ENCODE measurements at places on chromosomes 7 and 10. TPM values are rescaled to one million over a fixed set of nuclear protein-coding genes. Genes with fewer than 3 reads are reported as not detected.

CLCN1 gene
- not detected for total RNA-seq

GRM8 gene
- not detected for total RNA-seq

GSAP gene
- total RNA-seq, result 2.7 TPM

FIGNL1 gene
- 11.1 TPM for total RNA-seq

C10orf62 gene
- not detected for total RNA-seq

TMEM26 gene
- total RNA-seq, result 2.9 TPM

OR2A42 gene
- total RNA-seq, result not detected

CASD1 gene
- 9.9 TPM for total RNA-seq

Data from glomerular endothelial cell (primary cell).